ENCODE measurements at places on chromosomes 4 and X.

- no peak for DNase-seq
These were observed 61.4 kb upstream of the PJA1 start for GRCh38 chrX:69226459-69227158.

DNA sequence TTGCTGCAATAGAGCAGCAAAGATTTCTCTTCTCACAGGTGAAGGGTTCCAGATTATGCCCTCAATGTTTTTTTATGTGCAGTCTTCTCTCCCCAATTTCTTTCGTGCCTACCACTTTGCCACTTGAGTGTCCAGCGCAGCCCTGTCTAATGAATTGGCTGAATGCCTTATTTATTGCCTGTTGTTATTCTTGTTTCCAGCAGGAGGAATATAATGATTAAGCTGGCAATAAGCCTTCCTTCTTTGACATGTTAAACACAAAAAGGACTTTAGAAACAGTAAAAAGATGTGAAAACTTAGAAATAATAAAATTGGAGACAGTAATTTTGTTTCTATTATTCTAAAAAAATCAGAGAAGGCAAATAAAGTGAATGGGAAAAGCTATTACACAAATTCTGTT, 34.6 kb upstream of the FRAS1 start:
- no peak for DNase-seq

GRCh38 chr4:55528491-55528890, 18.2 kb downstream of the CLOCK start:
- no peak for DNase-seq

- no peak for DNase-seq
These were observed 41.8 kb downstream of the C4orf50 start for GRCh38 chr4:5976431-5976830.

GRCh38 chr4:122854447-122855352, 28.1 kb downstream of the FGF2 start:
- DNase-seq = no peak

GRCh38 chrX:68203646-68204045, 229.6 kb downstream of the OPHN1 start:
- no peak for DNase-seq

DNA sequence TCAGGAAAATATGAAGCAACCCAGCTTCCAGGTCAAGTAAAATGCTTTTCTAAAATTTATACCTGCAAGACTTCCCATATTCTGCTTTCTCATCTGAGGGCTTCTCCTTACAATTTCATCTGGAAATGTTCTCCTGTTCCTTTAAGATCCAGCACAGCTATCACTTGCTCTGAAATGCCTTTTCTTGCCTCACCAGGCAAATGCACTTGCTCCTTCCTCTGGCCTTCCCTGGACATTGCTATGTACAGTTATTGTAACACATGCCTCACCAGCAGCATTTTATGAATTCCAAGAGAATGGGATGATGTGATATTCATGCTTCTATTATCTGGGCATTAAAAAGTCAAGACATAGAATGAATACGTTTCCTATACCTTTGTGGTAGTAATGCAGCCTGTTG, 842.1 kb upstream of the INTU start:
- no peak for DNase-seq

- no peak for DNase-seq
These were observed 133.2 kb downstream of the NLGN4X start for GRCh38 chrX:6095469-6095868.

GRCh38 chr4:87375719-87376291, 15.2 kb downstream of the HSD17B11 start:
- no peak for DNase-seq

DNA sequence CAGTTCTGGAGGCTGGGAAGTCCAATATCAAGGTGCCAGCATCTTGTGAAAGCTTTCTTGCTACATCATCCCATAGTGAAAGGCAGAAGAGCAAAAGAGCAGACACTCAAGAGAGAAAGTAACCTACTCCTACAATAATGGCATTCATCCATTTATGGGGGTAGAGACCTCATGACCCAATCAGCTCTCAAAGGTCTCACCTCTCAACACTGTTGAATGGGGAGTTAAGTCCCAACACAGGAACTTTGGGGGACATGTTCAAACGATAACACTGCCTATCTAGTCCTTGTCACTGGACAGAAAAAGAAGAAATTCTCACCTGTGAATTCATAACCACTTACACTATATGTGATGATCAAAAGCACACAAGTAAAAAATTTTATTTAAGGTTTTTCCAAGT, 6.6 kb upstream of the NFKB1 start:
- no peak for DNase-seq

DNA sequence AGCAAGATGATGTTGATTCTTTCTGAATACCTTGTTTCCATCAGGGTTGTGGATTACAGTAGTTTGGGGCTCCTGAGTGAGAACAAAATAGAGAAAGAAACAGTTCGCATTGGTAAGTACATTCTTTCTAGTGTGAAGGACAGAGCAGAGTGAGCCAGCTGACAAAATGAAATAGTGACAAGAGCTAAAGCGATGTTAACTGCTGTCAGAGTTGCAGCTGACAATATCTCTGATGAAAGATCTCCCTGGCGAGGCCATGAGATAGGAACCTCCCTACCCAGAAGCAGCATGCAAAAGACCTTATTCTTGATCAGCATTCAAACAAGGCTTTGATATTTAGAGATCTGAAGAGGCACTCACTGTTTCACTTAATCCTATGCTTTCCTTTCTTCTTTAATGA, 258.6 kb downstream of the CAMK2D start:
- no peak for DNase-seq

GRCh38 chr4:43987331-43987944, 461.2 kb downstream of the KCTD8 start:
- DNase-seq = no peak

DNA sequence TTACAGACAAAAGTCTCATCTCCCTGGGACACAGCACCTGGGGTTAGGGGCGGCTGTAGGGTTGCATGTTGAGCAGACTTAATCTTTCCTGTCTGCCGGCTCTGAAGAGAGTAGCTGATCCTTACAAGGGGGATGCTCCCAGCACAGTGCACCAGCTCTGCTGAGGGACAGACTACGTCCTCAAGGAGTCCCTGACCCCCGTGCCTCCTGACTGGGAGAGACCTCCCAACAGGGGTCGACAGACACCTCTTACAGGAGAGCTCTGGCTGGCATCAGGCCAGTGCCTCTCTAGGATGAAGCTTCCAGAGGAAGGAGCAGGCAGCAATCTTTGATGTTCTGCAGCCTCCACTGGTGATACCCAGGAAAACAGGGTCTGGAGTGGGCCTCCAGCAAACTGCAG, 506.0 kb upstream of the FMR1 start:
- DNase-seq = no peak

DNA sequence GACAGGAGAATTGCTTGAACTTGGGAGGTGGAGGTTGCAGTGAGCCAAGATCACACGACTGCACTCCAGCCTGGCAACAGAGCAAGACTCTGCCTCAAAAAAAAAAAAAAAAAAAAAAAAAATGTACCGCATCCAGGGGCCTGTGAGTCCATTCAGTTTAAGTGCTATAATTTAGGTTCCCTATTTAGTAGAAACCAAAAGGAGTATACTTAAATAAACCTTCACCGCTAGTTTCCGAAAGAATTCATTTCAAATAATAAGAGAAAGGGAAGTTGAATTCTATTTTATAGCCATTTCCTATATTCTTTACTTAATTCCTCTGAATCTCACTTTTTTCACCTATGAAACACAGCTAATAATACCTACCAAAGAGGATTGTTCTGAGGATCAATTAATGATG, 20.8 kb upstream of the LRBA start:
- DNase-seq = no peak

GRCh38 chr4:170014359-170015011, 11.7 kb downstream of the MFAP3L start:
- no peak for DNase-seq

DNA sequence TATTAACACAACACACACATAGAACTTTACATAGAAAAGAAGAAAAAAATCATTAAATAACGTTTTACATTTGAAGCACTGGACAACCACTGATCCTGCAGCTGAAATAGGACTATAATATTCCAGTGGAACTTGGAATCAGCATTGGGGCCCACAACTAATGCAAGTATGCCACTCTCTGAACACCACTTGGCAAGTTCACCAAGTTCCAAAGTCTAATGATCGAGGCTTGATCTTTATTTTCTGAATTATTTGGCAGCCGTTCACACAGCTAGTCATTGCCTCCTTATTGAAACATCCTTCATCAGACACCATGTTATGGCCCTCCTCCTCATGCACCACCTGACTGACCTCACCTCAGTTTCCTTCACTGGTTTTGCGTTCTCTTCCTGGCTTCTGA, 107.6 kb downstream of the DCHS2 start:
- DNase-seq = no peak

DNA sequence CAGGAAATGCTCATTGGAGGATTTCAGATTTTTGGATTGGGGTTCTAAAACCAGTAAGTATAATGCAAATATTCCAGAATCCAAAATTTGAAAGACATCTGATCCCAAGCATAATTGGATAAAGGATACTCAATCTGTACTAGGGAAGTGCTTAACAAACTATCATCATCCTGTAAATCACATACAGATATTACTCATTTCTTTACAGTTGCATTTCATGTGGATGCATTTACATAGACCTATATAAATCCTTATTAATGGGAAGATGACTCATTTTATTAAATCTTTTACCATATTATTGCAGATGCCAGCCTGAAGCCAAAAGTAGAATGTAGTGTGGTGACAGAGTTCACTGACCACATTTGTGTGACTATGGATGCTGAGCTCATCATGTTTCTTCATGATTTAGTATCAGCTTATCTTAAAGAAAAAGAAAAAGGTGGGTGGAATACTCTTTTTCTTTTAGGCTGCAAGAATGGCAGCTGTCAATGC, 22.4 kb upstream of the ADAD1 start:
- DNase-seq = no peak

DNA sequence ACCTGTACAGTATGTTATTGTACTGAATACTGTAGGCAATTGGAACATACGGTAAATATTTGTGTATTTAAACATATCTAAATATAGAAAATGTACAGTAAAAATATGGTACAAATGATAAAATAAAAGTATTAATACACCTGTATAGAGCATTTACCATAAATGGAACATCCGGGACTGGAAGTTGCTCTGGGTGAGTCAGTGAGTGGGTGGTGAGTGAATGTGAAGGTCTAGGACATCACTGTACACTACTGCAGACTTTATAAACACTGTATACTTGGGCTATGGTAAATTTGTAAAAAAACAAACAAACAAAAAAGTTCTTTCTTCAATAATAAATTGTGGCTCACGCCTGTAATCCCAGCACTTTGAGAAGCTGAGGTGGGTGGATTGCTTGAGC, 52.4 kb upstream of the FHL1 start:
- no peak for DNase-seq

Data from nephron progenitor cell (in vitro differentiated cells).